DMS79 treated with DMSO at 0.1 percent for 48 hours (cell line): ENCODE measurements at places on chromosomes 1 and 21.

DNA sequence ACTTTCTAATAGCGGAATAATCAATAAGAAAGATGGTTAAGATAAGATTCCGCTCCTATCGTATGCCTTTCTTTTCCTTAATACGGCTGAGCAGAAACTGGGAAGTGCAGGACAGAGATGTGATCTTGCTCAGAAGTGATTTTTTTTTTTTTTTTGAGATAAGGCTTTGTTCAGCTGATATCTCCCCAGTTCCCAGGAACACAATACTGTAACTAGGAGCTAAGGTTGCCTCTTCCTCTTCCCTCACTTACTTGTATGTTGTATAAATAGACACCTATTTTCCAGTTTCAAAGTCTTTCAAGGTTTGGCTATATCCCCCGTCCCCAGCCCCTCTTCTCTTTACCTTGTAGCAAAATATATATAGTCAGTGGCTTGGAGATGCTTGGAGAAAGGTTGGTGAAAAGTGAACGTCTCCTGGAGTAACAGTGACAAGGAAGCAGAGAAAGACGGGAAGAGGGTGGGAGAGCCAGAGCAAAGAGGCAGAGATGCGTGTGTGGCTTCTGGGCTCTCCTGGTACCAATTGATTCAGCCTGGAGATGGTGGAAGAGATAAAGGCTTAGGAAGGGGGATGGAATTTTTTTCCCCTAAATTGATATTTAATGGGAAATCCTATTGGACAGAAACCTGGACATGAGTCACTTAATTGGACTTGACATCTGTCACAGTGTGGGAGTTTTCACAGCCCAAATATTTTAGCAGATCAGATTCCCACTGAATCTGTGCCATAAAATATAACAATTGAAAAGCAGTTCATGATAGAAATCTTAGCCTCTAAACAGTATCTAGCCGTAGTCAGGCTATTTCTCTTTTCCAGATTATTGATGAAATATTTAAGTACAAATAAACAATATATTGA lies at the start of gene NHLH2:
Gene NHLH2 (minus strand): TSS at position 522 of the 856 bp plus-strand sequence. CDS start 2,754 bp downstream, outside the sequence.
- no peak for DNase-seq

GRCh38 chr21:44871576-44872269 lies 1.8 kb downstream of the PTTG1IP start:
- DNase-seq, result no peak

- DNase-seq, result no peak
These were observed 386.3 kb downstream of the USP25 start for GRCh38 chr21:16116069-16116468.

- DNase-seq, result no peak
These were observed 25.0 kb upstream of the AHCYL1 start for GRCh38 chr1:109959632-109959973.

- no peak for DNase-seq
These were observed 30.0 kb upstream of the FGGY start for GRCh38 chr1:59266927-59267293.

DNA sequence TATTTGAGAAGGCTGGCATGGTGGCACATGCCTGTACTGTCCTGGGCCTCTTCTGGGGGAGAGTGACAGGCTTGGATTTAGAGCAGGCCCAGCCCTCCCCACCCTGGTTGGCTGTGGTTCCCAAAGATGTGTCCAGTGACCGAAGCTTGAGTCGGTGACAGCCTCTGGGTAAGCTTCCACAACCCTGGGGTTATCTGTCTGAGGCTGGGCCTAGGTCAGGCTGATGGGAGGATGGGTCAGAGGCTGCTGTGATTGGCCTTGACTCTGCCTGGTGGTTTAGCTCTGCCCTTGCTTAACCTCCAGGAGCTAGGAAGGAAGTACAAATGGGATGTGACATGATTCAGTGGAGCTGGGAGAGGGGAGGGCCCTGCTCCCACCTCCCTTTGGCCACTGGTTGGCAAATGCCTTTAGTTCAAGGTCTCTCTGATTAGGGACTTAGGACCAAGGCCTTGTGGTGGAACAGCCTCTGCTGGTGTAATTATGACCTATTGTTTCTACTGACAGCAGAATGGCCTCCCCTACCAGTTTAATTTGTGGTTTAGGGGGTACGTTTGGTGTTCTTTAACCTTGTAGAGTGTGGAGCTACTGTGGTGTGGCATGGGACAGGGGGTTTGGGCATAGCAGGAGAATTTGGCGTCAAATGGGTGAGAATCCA lies 16.6 kb downstream of the NUDC start:
- no peak for DNase-seq

GRCh38 chr1:45542591-45542990 lies 8.0 kb upstream of the AKR1A1 start:
- no peak for DNase-seq
